ENCODE measurements at places on chromosomes 13 and 19.

- no peak for DNase-seq
Observed at GRCh38 chr19:35476149-35476548, 14.1 kb downstream of the KRTDAP start.

- DNase-seq, result no peak
Observed at GRCh38 chr19:58332697-58333096, 5.9 kb downstream of the ZSCAN22 start.

DNA sequence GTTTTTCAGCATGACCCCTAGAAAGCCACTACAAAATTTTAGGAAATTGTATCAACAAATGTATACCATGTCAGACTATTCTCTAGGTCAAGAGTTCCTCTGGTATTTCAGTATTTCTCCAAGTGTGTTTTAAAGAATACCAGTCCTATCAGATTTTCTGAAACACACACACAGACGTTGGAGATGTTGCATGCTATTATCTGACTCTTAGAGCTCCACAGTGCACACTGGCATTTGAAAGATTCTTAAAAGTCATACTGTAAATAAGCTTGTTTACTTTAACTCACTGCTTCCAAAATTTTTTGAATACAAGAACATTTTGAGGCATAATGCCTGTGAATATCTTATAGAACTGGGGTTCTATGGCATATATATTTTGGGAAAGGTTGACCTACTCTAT, 33.8 kb upstream of the VWA8 start:
- no peak for DNase-seq

GRCh38 chr13:89827552-89827951, 1519.9 kb upstream of the MIR17HG start:
- DNase-seq, result no peak

DNA sequence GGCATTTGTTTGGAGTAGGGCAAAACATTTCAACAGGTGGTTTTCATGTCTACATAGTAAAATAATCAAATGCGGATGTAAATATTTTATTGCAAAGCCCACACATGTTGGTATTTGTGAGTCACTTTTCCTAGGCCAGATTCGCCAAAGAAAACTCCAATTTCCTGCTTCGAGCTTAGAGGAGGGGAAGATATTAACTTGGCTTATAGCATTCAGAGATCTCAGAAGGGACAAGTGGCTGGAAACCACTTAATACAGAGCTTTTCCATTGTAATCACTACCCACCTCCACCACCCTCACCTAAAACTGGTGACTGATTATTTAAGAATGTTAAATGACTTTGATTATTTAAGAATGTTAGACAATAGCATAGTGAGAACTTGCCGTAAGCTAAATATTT, 530.6 kb upstream of the SPRY2 start:
- DNase-seq, result no peak

- peak; percentile 52 for DNase-seq
Observed at GRCh38 chr19:869245-870177, 10.0 kb downstream of the CFD start.

GRCh38 chr13:25375727-25376358, 4.1 kb downstream of the ATP8A2 start:
- DNase-seq, result peak; percentile 45

DNA sequence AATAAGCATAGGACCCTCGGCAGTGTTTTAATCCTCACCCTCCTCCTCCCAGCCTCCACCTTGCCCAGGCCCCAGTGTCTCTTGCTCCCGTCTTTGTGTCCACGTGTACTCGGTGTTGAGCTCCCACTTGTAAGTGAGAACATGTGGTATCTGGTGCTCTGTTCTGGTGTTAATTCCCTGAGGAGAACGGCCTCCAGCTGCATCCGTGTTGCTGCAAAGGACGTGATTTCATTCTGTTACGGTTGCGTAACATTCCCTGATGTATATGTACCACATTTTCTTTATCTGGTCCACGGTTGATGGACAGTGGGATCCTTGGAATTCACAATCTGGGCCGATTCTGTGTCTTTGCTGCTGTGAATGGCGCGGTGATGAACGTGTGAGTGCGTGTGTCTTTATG, 44.7 kb upstream of the TFDP1 start:
- no peak for DNase-seq

- no peak for DNase-seq
Observed at GRCh38 chr13:35191883-35192282, 249.8 kb downstream of the NBEA start.

GRCh38 chr19:12217332-12217731, 54.4 kb downstream of the ZNF136 start:
- no peak for DNase-seq

DNA sequence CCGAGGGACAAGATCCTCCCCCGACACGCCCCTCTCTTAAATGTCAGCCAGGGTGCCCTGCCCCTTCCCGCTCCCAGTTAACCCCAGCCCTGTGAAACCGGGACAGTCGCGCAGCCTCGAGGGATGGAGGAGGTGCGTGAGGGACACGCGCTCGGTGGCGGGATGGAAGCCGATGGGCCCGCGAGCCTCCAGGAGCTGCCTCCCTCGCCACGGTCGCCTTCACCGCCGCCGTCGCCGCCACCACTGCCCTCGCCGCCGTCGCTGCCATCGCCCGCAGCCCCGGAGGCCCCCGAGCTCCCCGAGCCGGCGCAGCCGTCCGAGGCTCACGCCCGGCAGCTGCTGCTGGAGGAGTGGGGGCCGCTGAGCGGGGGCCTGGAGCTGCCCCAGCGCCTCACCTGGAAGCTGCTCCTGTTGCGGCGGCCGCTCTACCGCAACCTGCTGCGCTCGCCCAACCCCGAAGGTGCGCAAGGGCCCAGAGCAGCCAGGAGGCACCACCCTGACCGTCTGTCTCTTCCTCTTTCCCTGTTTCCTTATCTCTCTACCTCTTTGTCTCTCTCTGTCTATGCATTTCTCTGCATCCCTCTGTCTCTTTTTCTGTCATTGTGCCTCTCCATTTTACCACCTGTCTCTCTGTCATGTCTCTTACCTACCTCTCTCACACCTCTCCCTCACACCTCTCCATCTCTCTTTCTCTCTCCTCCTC, at the start of gene NCCRP1:
TSS of gene NCCRP1 (plus strand) at position 105 of the 703 bp plus-strand sequence. CDS start at position 124, 19 bp downstream.
- DNase-seq, result no peak

DNA sequence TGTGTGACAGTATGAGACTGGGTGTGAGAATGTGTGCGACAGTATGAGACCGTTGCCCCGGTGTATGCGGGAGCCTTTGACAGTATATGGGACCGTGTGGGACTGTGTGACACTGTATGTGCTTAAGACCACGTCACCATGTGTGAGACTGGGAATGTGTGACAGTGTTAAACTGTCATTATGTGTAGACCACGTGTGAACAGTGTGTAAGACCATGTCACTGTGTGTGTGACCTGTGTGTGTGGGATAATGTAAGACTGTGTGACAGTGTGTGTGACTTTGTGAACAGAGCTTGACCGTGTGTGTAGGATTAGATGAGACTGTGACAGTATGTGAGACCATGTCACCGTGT, 549 bp downstream of the ZNF583 start:
- no peak for DNase-seq

- peak; percentile 39 for DNase-seq
Observed at GRCh38 chr13:106533101-106533942, 2.1 kb downstream of the EFNB2 start.

- DNase-seq, result no peak
Observed at GRCh38 chr13:25743421-25743820, 308.4 kb downstream of the SHISA2 start.

- no peak for DNase-seq
Observed at GRCh38 chr19:45177817-45178261, at the start of gene TRAPPC6A. Gene TRAPPC6A (minus strand): TSS chr19:45178237. CDS start chr19:45178218, 19 bp downstream.

GRCh38 chr19:50720181-50720920, 749 bp upstream of the SHANK1 start:
- no peak for DNase-seq

DNA sequence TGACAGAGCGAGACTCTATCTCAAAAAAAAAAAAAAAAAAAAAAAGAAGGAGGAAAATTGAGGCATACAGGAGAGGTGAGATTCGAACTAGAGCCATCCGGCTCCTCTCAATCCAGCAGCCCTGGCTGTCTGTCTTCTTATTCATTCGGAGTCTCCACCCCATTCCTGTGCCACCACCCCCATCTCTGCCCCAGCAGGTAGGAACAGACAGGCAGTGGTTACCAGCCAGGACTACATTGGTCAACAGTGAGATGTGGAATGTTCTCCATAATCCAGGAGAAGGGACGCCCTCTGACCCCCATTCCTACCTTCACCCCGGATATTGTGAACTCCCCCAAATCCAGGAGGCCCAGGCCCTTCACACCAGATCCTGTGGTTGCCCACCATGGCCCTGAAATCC, 6.6 kb upstream of the S1PR2 start:
- no peak for DNase-seq

- DNase-seq, result peak; percentile 3
Observed at GRCh38 chr19:11064831-11065303, 24.4 kb upstream of the LDLR start.

Data from NCI-H460 (cell line).